ENCODE measurements at places on chromosomes 16 and 17.

- DNase-seq: no peak
Observed at GRCh38 chr16:77271532-77272426, 72.6 kb downstream of the SYCE1L start.

DNA sequence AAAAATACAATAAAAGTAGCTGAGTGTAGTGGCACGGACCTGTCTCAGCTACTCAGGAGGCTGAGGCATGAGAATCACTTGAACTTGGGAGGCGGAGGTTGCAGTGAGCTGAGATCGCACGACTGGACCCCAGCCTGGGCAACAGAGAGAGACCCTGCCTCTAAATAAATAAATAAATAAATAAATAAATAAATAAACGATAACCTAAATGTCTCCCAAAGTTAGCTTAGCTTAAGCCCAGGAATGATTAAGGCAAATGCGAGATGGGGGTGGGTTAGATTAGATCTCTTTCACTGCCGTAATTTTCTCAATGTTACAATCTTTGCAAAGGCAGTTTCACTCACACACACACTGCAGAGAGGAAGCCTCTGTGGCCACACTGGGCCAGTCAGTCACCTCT lies 46.7 kb downstream of the WSB1 start:
- DNase-seq: no peak

- DNase-seq: no peak
Observed at GRCh38 chr16:82772215-82772614, 145.4 kb downstream of the CDH13 start.

DNA sequence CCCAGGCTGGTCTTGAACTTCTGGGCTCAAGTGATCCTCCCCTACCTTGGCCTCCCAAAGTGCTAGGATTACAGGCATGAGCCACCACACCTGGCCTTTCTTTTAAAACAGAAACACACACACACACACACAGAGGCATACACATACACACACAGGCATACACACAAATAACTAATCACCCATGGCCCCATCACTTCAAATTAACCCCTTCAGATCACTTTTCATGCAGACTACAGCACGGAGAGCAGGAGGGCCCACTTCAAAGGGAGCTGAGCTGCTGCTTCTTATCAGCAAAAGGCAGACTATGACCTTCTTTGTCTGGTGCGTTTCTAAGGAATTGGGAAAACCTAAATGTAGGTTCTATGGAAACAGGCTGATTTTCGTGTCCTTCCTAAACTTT lies 1.9 kb downstream of the CLCN7 start:
- DNase-seq: no peak

DNA sequence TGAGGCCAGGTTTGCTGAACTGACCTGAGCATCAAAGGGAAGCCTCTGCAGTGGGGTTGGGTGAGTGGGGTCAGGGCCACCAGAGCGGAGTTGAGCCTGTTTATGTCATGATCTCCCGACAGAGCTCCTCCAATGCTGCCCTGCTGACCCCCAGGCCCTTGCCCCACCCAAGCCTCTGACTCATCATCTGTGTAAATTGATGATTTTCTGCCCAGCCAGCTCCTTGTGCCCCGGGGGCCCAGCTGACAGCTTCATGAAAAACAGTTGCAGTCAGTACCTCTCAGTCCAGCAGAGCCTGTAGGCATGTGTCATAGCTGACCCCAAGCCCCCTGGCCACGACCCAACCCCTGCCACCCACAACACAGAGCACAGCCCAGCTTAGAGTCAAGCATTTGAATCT lies 134.9 kb downstream of the CCT6B start:
- DNase-seq: peak; percentile 72

GRCh38 chr16:82265809-82266208 lies 95.8 kb upstream of the MPHOSPH6 start:
- DNase-seq: no peak

DNA sequence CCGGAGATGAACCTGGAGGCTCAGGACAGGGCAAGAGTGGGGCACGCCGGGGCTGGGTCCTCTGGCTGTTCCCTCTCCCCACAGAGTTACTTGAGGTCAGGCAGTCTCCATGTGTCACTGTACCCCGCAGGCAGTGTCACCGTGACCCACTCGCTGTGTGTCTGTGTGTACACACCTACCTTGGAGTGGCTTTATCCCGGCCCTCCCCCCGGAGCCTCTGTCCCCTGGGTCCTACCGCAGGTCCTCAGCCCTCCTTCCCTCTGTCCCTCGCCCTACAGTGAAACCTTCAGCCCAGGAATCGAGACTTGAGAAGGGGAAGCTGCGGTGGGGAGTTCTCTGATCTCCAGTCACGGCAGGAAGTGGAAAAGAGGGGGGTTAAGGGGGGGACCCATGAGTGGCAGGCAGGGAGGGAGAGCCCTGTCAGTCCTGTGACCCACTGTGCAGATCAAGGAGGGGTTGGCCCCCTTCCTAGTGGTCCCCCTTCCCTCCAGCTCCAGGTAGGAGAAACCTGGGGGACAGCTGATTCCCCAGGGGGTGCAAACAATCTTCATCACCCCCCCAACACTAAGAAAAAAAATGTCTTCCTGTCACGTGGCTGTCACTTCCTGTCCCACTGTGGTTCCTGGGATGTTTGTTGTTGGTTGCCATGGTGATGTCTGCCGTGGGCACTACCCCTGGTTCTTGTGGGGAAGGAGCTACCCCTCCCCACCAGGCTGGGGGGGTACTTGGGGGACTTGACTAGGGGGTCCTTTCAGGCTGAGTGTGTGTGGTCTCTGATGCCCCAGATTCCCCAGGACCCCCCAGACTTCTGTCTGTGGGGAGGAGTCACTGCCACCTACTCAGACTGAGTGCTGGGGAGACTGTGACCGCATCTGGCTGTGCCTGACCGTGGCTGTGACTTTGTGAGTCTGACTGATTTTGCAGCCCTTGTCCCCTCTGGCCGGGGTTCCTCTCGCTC lies 13.7 kb downstream of the RARA start:
- DNase-seq: peak; percentile 92

DNA sequence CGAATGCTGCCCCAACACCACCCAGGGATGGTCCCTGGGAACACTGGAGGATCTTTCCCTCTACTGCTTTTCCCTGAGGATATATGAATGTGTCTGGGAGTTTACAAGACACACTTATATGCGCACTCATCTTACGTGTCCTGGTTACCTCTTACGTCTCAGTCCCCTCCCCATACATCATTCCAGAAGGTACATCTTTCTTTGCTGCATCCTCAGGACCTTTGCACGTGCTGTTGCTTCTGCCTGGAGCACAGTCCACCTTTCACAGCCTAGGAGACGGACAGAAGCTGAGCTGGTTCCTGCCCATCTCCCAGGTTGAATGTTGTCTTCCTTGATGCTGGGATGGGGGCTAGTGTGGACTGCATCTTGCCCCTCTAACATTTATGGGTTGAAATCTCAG lies 153.0 kb upstream of the FOXF1 start:
- DNase-seq: no peak

- DNase-seq: peak; percentile 83
Observed at GRCh38 chr16:22192261-22193062, 13.6 kb upstream of the EEF2K start.

- peak; percentile 94 for DNase-seq
Observed at GRCh38 chr17:61426482-61427304, 25.5 kb upstream of the TBX4 start.

- no peak for DNase-seq
Observed at GRCh38 chr16:52372313-52372712, 174.6 kb downstream of the TOX3 start.

GRCh38 chr17:5331506-5331905 lies 49.4 kb downstream of the RABEP1 start:
- peak; percentile 54 for DNase-seq

DNA sequence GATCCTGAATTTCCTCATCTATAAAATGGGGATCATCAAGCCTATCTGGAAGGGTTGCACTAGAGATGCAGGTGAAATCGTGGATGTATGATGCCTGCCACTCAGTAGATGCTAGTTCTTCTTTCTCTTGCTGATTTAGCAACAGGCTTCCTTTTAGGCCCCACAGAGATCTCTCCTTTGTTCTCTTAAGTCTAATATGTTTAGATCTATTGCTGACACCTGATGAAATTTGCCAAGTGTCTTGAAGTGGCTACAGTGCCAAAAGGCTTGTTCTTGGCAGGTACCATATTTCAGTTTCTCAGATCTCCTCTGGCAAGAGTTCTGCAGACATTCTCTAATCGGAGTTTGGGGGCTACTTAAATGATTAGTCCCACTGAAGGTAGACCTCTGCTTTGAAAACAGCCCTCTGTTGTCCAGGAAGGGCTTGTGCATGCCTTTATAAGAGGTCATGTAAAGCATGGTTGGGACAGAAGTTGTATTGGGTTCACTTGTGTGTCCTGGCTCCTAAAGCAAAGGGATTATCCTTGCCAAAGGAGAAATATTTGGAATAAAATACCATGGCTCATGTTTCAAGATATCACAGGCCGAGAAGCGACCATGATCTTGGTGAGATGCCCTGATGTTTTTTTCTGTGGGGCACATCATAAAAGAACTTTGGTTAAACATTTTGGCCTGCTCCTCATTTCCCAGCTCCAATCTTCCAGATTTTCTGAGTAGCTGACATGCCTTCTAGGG lies 234.0 kb downstream of the MSI2 start:
- DNase-seq: no peak

DNA sequence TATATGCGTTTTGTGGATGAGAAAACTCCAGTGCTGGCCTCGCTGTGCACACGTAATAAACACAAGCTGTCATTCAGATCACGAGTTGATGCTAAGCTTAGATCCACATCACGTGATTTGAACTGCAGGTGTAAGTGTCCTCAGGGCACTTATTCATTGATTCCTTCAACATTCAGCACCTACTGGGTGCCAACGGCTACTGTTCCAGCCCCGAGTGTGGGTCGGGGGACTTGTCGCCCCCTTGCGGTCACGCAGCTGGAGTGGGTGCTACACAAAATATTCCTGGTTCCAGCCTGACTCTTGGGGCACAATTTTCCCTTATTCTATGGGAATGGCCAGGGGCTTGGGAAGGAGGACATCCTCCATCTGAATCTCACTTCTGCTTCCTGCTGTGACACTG lies 29.9 kb upstream of the GINS2 start:
- peak; percentile 39 for DNase-seq

GRCh38 chr17:40735016-40735415 lies 20.1 kb downstream of the KRT25 start:
- no peak for DNase-seq

DNA sequence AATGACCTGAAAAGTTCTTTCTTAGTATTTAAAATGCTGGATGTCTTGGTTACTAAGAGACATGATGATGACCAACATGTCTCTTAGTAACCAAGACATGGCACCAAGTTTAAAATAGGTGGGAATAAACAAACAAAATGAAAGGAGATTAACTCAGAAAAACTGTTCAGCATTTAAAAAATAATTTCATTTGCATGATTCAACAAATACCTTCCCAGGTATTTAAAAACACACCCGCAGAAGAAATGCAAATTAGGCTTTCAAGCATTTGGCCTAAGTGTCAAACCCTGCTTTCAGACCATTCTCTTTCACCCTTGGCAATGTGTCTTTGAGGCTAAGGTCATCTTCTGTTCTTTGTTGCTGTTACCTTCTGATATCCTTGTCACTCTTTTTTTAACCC lies 91.4 kb upstream of the CORO6 start:
- no peak for DNase-seq

DNA sequence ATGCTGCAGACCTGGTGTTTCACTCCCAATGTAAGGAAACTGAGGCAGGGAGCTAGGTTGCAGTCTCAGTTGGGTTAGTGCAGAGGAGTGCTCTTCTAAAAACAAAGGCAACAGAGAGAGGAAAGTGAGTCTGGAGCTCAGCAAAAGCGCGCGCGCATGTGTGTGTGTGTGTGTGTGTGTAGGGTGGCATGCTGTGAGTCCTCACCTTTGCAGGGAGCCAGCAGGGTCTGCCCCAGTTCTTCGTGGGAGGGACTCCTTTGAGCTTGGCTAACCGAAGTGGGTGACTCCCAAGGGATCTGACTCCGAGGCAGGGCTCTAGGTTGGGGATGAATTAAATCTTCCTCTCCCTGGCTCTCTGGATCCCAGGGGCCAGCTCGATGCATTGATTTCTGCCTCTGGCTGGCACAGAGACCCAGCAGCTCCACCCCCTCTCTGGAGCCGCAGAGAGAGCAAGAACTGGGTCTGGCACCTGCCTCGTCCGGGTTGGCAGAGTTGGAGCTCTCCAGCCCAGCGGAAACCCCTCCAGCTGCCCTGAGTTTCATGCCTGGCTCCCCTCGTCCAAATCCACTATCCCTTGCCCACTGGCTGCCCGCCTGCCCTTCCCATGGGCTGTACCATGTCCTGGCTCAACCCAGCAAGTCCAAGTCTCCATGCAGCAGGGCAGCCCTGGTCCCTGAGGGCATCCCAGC lies 1.3 kb upstream of the BTBD17 start:
- DNase-seq: no peak

GRCh38 chr17:9729735-9730420 lies 61.5 kb downstream of the DHRS7C start:
- peak; percentile 39 for DNase-seq

DNA sequence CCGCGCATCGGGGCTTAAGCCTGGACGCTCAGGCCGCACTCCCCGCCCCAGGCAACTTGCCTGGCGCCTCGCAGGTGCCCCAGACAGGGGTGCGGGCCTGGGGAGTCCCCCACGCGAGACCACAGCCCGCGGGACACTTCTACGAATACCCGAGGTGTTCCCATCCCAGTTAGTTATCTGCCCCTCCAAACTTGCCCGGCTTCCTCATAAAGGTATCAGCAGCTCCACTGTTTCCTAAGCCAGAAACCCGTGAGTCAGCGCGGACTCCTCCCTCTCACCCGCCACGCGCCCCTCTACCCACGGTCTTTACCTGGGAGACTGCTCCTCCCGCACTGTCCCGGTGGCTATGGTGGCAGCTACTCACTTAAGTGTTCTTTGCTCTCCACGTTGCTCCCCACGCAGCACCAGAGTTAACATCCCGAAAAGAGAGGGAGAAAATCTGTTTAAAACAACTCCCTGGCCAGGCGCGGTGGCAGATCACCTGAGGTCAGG lies 1.0 kb upstream of the CREBBP start:
- no peak for DNase-seq

DNA sequence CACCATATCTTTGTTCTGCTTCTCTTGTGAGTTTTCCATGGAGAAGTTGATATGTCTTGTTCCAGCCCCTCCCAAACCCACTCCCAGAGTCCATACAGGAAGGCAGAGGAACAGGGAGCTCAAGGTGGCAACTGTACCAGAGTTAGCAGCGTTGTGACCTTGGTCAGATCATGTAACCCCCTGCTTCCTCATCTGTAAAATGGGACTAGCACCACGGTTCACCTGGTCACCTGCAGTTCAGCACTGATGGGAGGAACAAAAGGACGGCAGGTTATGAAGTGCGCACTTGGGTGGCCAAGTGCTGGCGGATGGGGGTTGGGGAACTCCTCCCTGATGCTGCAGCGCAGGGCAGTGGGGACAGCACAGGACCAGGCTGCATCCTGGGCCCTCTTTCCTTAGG lies 7.7 kb upstream of the NEUROD2 start:
- no peak for DNase-seq
